ENCODE measurements at places on chromosomes 1 and 21.

- DNase-seq: no peak
Measured at GRCh38 chr1:47656719-47657685, 219.2 kb downstream of the FOXD2 start.

DNA sequence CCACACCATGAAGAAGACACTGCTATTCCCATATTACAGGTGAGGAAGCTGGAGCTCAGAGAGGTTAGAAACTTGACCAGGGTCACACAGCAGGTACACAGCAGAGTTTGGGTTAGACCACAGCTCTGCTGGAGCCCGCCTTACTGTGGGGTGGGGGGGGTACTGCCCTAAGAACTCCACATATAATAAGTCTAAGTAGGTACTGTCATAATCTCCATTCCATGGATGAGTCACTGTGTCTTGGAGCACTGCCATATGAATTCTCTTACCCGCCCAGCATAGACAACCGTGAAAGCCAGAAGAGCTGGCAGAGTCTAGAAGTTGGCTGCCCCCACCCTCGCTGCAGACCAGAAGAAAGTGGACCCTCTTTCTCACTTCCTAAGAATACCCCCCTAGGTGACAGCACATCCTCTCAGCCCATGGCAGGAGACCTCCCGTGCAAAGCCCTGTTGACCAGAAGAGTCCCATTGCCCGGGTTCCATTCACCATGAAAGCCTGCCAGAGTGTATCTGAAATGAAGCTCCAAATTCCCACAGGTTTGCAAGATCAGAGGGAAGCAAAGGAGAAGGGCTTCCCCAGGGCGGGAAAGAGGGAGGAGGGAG, 5.2 kb upstream of the PLA2G2D start:
- DNase-seq: peak; percentile 32

DNA sequence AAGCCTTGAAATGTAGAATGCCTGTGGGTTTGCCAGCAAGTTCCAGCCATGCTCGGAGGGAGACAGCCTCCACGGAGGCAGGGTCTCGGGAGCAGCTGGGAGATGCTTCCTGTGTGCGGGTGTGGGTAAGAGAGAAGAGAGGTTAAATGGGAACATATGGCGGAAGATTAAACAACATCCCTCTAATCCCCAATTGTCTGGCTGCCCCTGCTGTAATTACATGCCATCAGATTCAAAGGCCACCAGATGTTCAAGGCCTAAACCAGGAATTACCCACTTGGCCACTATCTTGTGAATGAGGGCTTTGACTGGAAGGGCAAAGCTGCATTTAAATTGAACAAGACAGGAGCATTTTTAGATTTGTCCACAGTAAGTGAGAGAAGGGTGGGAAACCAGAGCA, 81.4 kb upstream of the BACE2 start:
- no peak for DNase-seq

DNA sequence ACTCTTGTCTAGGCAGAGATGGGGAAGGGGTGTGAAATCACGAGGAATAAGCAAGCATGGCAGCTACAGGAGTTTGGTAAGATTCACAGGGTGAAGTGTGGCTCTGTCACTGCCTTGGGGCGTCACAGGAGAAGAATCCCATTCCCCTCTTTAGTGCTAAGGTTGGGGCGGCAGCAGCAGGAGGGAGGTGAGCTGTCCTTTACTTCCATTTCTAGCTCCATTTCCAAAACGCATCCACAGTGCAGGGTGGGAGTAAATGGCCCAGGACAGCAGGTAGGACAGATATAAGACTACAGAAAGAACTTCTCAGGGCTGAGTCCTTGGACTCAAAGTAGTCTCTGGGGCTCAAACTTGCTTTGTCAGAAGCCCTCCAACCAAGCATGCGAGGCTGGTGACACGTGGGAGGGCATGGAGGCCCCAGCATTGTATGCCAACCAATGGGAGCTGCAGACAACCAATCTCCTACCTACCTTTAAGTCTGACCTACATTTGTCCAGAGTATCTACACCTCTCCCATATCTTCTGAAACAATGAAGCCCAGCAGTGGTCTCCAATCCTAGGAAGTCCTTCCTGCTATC, 8.5 kb downstream of the MEF2D start:
- DNase-seq: no peak

GRCh38 chr1:204837440-204838084, 33.1 kb upstream of the NFASC start:
- peak; percentile 30 for DNase-seq

GRCh38 chr1:214615109-214615508, 12.1 kb downstream of the CENPF start:
- DNase-seq: no peak

DNA sequence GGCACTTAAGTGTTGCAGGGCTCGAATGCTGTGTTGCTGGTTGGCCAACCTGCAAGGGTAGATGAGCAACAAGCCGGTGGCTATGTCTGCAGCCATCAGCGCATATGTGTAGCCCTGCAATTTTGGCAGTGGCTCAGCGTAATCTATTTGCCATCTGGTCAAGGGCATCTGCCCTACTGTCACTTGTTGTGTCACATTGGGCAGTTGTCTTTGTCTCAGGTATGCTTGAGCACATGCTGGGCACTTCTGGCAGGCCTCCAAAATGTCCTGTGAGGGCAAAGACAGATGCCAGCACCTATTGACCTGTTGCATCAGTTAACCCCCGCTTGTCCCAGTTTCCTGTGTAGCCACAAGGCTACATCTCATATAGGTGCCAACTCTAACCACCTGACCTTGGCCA, 111.8 kb downstream of the GDAP2 start:
- no peak for DNase-seq

- DNase-seq: no peak
Measured at GRCh38 chr1:173757666-173758065, 42.9 kb downstream of the KLHL20 start.

- no peak for DNase-seq
Measured at GRCh38 chr1:86950712-86951419, 36.4 kb downstream of the HS2ST1 start.

DNA sequence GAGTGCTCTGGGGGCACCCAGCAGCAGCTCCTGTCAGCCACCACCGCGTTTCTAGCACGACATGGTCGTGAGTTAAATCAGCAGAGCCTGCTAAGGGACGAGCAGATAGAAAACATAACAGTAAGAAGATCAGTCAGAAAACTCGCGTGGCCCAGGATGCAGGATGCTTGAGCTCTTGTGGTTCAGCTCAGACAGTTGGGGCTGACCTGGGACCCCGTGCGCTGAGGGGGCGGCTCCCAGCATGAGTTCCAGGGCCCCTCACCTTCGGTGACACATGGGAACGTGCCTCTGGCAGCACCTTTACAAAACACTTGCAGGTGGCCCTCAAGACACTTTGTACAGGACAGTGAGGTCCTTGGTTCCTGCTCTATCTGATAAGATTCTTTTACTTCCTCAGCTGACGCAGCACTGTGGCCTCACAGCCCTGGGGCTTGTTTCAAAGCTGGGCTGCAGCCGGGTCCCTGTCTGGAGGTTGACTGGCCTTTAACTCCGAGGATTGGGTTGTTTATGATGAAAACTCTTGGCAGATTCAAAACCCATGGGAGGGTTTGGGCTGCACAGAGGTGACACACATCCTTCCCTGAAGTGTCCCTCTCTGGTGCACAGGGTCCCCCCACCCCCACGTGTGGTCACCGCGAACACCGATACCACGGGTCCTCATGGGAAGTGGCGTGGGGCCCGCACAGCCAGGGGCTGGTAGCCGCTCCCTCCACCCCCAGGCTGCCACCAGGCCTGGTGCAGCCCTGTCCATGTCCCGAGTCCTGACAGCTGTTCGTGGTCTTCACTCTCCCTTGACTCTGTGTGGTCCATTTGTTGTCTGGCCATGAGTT, 65.3 kb upstream of the COL6A1 start:
- DNase-seq: no peak

DNA sequence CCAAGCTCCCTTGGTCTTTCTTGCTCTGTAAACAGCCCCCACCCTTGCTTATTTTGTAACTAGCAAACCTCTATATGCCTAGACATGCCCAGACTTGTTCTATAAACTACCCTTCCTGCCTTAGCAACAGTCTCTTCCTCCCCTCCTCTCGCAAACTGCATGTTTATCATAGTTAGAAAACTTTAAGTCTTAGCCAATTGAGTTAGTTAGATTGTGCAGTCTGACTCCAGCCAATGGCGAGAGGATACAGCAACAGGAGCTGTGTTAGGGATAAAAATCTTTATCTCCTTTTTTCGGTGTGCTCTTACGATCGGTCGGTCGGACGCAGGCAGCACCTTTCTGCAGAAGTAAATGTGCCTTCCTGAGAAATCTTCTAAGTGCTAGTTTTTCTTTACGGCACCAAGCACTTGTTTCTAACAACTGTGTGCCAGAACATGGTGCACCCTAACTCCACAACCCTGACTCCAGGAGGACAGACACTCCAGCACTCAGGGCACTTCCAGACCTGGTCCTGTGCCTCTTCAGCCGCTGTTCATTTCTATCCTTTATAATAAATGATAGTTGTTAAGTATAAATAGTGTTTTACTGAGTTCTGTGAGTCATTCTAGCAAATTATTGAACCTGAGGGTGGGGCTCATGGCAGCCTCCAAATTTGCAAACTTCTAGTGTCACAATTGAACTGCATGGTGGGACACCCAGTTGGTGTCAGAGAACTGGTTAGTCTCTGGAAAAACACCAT, 25.7 kb upstream of the GNG4 start:
- no peak for DNase-seq

- peak; percentile 62 for DNase-seq
Measured at GRCh38 chr1:113804421-113805255, 7.6 kb downstream of the RSBN1 start.

DNA sequence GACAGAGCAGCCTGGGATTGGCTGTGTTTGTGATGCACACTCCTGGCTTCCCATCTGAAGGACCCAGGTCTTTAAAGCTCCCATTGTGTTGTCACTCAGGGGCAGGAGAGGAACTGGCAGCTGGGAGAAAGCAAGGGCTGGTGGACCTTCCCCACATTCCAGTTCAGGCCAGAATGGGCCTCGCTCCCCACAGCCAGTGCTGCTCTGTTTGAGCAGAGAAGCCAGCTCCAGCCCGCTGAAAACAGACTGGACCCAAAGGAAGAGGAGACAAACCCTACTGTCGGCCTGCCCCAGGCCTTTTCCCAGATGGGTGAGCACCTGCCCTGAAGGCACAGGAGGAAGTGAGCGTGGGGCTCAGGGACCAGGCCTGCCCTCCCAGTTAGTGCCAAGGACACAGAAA, 499.4 kb downstream of the NPHP4 start:
- no peak for DNase-seq

GRCh38 chr1:43913051-43913501, 20.5 kb upstream of the ARTN start:
- DNase-seq: no peak

DNA sequence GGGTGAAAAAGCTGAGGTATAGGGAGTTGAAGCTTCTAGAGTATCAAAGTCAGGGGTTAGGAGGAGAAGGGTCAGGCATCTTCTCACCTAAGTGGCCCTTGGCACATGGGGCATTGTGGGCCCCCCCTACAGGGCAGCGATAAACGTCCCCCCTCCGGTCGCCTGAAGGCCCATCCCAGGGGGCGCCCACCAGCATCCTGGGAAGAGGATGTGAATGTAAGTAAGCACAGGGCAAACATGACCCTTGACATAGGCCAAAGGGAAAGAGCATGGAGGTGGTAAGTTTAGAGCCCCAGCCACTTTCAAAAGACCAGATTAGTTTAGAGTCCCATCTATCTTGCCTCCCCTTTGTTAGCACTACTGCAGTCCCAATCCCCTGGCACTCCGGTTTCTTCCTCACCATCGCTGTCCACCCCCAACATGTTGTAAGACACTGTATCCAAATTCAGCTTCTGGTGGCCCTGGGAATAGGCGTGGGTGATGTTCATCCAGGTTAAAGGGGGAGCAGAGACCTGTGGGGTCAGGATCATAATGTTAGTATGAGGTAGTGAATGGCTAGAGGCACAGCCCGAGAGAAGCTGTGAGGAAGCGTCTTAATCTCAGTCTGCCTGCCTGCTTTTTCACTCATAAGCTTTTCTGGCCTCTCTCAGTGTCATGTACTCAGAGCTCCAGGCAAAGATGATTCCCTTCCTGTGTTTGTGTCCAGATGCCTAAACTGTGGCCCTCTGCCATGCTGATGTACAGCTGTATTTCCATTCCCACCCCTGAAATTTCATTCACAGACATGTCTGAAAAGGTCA, 2.7 kb downstream of the ITGA10 start:
- no peak for DNase-seq

- no peak for DNase-seq
Measured at GRCh38 chr1:193479187-193479586, 292.8 kb upstream of the B3GALT2 start.

DNA sequence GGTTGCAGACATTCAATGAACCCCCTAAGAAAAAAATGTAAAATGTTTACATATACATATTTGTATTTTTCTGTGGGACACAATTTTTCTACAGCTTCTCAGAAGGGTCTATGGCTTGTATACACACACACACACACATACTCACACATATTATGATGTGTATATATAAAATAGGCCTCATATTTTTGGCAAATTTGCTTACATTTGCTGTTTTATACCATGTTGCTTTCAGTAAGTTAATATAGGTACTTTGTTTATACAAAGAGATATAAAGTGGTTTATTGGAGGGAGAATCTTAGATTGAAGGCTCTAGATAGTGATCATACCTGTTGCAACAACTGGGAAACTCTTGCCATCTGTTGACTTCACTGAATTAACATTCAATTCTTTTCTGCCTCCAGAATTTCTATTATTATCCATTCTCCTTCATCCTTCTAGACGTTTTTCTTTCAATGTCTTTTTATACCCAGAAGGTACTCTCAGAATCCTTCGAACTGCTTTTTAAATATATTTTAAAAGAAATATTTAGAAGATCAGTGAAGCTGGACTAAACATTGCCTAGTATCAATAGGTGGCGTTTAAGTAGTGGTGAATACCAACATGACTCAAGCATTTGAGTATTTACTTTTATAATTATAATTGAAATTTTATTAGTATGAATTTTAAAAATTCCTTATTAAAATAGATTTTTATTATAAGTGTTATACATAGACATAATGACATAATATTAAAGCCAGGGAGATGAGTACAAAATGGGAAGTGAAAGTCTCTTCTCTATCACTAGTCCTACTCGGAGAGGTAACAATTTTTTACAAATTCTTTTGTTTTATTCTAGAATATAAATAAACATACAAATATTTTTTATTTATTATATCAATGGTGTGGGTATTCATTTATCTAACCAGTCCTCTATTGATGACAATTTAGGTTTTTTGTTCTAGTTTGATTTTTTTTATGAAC, 10.2 kb downstream of the CD55 start:
- DNase-seq: no peak

DNA sequence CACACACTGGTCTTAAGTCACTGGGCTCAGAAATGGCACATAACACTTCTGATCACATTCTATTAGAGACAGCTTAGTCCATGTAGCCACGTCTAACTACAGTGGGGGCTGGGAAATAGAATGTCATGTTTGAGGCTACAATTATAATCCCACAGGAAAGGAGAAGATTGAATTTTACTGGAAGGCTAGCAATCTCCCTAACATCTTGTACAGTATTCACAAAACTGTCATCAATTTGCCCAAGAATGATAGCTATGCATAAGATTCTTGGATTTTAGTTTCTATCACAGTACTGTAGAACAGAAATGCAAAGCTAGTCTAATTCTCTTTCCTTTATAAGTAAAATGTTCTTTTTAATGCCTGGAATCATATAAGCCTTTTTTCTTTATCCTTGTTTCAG, 12.7 kb upstream of the ZMYM6 start:
- no peak for DNase-seq

- DNase-seq: no peak
Measured at GRCh38 chr1:116850436-116850835, 59.3 kb upstream of the PTGFRN start.
